AG09319 (cell line): ENCODE measurements at places on chromosomes 7 and 10.

DNA sequence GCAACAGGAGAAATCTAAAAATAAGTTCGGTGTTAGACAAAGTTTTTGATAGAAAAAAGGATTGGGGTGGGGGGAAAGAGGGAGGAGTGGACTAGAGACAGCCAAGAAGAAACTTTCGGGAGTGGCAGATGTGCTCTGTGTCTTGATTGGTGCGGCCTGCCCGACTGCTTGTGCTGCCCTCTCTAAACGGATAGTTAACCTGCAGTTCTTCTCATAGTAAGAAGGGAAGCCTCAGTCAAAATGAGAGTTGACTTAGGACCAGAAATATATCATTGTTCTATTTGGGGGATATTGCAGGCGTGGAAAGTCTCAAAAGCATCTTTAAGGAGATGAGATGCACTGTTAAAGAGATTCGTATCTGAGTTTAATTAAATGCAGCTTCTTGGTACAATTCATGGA is 39.3 kb downstream of the UBE3C start:
- no peak for DNase-seq

DNA sequence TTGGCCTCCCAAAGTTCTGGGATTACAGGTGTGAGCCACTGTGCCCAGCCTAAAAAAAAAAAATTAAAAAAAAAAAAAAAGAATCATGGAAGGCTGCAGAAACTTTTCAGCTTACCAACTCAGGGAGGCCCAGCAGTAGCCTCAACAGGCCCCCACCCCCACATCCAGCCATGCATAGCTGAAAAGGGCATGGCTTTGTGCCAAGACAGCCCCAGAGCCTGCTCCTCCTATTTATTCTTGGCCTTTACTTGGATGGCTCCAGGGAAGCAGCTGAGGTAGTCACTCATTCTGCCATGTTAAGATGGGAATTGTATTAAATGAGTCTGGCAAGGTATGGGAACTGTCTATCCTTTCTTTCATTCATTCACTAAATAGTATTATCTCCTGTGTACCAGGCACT is 13.7 kb upstream of the CNNM2 start:
- DNase-seq, result no peak

DNA sequence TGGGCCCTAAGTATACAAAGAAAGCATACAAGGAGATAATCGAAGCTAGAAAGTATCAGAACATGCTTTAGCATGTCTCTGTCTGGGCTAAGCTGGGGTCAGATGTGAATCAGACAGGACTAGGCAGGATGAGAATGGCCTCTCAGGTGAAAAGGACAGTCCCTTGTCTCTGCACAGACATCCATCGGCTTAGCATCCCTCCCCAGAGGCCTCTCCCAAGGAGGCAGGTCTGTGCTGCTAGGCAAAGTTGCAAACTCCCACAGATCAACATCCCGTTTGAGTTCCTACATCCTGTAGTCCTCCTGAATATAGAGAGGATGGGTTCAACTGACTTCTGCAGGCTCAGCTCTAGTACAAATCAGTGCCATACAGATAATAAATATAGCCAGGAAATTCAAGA is 24.5 kb downstream of the CHST15 start:
- no peak for DNase-seq

DNA sequence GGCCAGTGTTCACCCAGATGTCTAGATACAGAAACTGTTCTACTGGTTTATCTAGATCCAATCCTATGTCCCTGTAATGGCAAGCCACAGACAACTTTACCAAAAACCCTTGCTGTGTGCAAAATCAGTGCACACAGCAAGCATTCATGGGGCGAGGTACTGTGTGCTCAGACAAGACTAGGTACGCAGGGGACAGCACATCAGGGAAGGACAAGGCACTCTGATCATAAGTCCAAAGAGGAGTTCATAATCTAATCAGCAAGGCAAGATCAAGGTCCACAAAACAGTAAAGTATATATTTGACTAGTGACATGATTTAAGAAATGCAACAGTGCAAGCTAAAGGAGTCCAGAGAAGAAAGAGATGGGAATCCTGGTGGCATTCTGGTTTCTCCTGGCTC is 25.9 kb downstream of the KCNMA1 start:
- no peak for DNase-seq

DNA sequence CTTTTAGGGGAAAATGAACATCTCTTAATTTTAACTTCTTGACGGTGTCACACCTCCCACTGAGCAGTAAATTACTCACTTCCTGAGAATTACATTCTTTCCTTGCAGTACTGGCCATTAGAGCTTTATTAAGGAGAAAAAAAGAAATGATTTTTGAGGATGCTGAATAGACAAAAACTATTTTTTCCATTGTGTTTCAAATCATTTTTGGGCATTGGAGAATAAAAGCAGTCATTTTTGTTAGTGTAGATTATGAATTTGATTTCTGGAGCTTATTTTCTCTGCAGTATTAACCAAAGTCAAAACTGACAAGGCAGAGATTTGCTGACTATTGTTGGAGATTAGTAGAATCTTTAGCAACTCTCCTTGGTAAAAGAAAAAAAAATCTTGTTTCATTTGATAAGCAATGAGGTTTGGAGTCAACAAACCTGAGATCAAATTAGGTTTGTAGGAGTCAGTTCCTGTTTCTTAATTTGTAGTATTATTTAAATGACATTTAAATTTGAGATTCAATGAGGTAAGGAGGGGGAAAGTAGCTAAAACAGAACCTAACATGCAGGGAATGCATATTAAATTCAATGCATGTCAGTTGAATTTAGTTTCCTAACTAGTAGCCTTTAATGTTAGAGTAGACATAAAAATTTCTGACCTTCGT is 70.6 kb downstream of the AP3M1 start:
- no peak for DNase-seq

DNA sequence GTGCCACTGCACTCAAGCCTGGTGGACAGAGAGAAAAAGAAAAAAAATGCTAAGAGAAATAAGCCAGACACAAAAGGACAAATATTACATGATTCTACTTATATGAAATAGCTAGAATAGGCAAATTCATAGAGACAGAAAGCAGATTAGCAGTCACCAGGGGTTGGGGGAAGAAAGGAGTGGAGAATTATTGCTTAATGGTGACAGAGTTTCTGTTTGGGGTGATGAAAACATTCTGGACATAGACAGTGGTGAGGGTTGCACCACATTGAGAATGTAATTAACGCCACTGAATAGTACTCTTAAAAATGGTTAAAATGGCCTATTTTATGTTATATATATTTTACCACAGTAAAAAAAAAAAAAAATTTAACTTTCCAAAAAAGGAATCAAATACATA is 6.4 kb upstream of the NT5C2 start:
- DNase-seq, result no peak

GRCh38 chr10:79053481-79054202 is 15.1 kb upstream of the ZMIZ1 start:
- DNase-seq, result no peak

DNA sequence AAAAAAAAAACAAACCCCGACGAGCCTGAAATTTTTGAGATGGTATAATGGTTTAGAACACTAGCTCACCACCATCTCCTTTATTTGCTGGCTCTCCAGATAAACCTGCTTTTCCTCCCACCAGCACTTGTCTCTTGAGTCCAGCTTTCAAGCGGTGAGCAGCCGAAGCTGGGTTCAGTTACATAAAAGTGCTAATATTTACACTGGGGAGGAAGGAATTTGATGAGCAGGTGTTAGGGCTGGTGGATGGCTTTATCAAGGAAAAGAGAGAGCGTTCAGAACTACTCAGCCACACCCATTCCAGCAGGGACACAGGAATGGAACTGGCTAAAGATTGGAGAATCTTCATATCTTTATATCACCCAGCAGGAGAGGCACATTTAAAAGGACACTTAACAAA is 6.6 kb upstream of the CALML3 start:
- no peak for DNase-seq
